Activated CD8-positive, alpha-beta memory T cell treated with anti-CD3 and anti-CD28 coated beads for 1 hour (primary cell): ENCODE measurements at places on chromosomes 7 and 10.
A peak's percentile ranks its signal among the peaks of the same experiment; 100 is the strongest.

DNA sequence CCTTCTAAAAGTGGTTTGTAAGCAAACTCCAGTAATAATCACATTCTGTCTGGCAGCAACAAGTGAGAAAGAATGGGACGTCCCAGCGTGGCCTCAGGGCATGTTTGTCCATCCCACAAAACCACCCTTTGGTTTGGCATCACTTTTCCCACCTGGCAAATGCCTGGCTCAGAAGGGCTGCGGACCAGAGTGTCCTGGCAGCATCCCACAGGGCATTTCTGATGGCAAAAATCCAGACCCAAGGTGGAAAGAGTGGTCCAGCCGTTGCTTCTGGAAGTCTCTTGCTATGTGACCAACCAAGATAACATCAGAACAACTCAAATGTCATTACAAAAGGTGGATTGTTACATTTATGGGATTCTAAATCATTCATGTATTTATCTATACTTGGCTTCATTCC is 174.4 kb downstream of the CREB5 start:
- DNase-seq = no peak

DNA sequence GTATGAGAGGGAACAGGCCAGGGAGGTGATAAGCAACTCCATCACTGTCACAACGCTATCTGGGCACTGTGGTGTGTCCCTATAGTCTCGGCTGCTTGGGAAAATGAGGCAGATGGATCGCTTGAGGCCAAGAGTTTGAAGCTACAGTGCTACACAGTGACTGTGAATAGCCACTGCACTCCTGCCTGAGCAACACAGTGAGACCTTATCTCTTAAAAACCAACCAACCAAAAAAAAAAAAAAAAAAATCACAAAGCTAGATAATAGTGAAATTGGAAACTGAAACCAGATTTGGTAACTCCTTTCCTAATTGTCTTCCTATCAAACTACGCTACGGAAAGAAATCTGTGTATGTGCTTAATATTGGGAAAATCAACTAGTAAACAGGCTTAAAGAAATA is 14.1 kb downstream of the MICU1 start:
- DNase-seq = no peak

DNA sequence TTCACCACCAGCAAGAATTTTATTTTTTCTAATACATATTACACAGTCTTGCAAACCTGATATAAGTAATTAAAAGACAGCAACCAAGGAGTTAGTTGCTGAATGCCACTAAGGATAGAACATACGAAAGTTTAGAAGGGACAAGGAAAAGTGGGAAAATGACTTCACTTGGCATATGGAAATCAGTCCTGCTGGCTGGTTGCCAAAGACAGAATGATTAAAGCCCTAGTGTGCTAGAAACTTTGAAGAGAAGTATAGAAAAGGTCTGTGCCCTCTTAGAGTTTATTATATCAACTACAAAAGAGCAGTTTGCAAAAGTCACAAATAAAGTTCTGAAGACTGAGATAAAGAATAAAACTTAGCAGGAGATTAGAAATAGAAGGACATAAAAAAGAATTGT is 5.8 kb upstream of the YAE1 start:
- no peak for DNase-seq

GRCh38 chr7:112009081-112009480 is 197.1 kb downstream of the DOCK4 start:
- DNase-seq = no peak

GRCh38 chr7:50151001-50151400 is 58.0 kb upstream of the ZPBP start:
- no peak for DNase-seq

GRCh38 chr10:80108576-80109239 is 23.8 kb upstream of the PLAC9 start:
- no peak for DNase-seq

DNA sequence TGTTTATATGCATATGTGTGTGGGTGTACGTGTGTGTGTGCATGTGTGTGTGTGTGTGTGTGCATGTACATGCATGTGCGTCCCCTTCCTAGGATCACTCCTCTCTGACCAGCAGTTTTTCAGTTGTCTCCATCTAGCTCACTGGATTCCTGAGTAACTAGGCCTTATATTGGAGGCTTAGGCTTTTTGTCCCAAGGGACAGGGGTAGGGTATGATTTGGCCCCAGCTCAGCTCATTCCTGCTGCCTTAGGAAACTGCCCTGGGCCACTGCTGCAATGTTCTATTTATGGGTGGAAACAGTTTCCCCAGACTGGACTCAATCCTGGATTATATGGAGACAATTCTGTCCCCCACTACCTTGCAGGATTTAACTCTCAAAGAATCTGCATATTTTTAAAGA is 68.8 kb upstream of the SDK1 start:
- DNase-seq = no peak

- no peak for DNase-seq
These were observed 49.0 kb upstream of the STK17A start for GRCh38 chr7:43533801-43534479.

GRCh38 chr10:128530301-128530700 is 404.1 kb upstream of the MKI67 start:
- no peak for DNase-seq

DNA sequence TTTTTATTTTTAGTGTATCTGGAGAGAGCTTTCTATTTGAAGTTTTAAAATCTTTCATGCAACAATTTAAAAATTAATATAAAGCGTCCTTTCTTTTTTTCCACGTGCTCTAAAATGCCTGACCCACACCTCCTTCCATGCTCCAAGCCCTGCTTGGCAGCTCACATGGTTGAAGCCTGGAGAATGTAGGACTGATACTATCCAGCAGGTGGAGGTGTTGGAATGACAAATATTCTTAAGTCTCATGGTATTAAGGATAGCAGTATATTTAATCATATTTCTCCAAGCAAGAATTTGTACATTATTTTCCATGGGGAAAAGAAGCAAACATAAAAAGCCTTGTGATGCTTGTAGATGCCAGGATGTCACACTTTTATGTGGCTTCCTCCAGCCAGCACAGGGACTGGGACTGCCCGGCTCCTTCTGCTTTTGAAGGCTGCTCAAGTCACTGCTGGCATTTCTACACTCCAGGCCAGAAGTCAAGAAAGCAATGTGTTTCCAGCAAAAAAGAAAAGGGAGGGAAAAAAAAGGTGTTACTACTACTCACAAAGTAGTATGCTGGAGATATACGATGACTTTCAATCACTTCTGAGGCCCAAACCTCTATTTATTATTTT is 49.7 kb downstream of the BZW2 start:
- DNase-seq = no peak

DNA sequence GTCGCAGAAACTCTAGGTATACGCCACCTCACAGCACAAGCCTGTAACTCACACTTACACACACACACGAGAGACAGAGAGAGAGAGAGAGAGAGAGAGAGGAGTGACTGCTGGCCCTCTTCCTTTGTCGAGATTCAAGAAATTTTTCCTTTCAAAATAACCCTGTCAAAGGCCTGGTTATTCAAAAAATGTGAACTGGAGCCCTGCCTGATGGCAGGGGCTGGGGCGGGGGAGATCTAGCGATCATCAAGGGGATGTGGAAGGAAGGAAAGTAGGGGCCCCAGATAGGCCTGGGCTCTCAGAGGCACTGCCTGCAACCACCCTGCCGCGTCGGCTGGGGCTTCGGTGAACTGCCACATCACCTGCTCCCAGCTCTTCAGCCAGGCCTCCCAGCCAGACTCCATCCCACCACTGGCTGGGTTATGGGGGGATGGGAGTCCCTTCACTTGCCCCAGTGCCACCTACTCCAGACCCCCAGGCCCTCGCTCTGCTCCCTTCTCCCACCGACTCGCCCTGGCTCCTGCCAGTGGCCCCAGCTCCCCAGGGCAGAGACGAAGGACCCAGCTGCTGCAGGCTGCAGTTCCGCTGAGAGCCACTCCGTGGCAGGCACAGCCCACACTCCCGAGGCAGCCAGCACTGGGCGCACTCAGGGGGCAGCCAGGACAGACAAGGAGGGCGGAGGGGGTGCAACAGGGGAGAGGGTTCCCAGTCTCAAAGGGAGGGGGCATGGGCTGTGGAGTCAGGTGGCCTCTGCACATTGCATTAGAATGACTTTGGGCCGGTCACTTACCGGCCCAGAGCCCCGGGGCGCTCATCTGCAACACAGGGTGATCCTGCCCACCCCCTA is 15.3 kb downstream of the KCNH2 start:
- peak; percentile 19 for DNase-seq

DNA sequence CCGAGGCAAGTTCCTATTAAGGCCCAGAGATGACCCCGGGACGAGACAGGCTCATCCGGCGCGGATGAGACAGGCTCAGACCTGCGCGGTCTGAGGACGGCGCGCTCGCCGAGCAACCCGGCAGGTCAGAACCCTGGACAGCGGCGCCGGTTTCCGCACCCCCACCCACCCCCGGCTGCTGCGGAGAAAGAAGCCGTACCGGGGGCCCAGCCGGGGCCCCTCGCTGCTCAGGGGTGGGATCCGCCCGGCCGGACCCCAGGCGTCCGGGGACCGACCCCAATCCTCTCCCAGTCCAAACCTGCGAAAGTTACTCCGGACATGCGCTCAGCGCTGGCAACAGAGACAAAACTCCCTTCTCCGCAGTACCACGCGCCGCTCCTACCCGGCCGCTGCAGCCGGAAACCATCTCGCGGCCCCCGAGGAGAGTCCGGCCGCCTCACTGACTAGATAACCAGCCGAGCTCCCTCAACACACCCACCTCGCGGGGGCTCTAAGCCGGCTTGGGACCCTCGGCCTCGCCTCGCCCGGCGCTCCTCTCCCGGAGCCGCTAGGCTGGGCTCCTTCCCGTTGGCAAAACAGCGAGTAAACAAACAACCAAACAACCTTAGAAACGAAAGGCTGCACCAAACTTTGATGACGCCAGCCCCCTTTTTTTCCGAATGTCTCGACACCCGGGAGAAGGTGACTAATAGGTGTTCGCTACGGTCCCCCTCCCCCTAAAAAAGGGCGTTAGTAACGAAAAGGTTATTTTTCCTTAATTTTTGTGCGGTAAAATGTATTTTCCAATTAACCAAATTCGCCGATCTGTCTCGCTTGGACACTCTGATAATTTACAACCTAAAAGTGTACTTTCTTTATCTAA is 2.3 kb upstream of the DRGX start:
- DNase-seq = peak; percentile 40

DNA sequence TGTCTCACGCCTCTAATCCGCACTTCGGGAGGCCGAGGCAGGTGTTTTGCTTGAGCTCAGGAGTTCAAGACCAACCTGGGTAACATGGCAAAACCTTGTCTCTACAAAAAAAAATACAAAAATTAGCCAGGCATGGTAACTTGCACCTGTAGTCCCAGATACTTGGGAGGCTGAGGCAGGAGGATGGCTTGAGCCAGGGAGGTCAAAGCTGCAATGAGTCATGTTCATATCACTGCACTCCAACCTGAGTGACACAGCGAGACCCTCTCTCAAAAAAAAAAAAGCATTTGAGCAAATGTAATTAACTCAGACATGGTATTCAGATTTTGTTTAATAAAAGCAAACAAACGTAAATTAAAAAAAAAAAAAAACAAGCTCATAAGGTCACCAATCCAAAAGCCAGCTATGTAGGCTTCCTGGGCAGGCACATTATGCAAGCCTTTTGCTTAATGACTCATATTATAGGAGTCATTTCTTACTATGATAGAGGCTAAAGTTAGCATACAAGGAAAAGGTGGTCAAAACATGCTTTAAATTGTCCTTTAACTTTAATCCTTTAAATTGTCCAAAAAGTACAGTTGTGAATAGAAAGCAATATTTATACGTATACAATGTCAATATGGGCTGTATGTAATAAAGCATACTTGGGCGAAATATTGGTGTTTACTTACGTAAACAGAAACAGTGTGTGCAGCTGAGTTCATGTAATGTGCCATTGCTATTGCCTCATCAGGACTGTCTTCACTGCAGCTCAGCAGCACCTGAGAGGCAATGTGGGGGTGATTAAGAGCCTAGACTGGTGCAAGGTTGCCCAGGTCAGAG is 13.0 kb downstream of the AKR1D1 start:
- DNase-seq = no peak

- DNase-seq = no peak
These were observed 42.9 kb upstream of the PSAP start for GRCh38 chr10:71893920-71894319.

GRCh38 chr7:45649560-45650346 is 75.6 kb downstream of the ADCY1 start:
- no peak for DNase-seq

DNA sequence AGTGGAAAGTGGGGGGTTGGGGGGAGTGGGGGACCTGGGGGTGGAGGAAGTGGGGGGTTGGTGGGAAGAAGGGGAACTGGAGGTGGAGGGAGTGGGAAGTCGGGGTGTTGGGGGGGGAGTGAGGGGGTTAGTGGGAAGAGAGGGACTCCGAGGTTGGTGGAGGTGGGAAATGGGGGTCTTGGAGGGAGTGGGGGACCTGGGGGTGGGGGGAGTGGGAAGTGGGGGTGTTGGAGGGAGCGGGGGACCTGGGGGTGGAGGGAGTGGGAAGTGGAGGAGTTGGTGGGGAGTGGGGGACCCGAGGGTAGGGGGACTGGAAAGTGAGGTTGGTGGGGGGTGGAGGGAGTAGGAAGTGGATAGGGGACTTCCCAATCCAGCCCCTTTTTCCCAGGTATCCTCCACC is 906 bp upstream of the MMD2 start:
- no peak for DNase-seq

DNA sequence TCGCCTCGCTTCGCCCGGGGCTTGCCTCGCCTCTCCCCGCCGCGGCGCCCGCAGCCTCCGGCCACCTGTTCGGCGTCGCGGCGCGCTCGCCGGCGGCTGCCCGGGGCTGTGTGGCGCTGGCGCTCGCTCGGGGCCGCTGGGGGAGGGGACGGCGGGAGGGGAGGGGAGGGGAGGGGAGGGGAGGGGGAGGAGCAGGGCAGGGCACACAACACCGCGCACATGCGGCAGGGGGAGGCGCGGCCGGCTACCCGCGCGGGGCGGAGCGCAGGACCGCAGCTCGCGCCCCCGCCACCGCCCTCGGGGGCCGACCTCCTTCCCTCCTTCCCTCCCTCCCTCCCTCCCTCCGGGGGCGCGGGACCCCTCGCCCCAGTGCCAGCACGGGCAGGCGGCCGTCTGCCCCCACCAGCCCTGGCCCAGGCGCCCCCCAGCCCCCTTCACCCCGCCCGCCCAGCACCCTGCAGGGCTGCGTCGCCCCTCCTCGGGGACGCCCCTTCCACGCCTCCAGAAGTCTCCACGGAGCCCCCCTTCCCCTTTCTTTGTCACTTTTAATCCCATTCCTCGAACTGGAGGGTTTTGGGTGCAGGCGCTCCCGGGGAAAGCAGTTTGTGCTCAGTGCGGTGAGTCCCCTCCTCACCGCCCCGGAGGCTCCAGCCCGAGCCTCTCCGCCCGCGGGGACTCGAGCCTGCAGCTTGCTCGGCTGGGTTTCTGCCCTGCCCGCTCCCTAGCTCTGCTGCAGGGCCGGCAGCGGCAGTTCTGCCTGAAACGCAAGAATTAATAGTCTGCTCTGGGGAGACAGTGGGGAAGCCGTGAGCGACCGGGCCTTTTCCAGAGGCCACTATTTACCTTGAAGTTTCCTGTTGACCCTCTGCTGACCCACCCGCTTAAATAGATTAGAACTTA is at the start of gene PARD3:
Gene PARD3, minus strand, starts transcription at position 112 of the 900 bp plus-strand sequence. CDS start 301 bp downstream, outside the sequence.
- no peak for DNase-seq

- no peak for DNase-seq
These were observed 428.3 kb downstream of the TNS3 start for GRCh38 chr7:47153576-47153975.

DNA sequence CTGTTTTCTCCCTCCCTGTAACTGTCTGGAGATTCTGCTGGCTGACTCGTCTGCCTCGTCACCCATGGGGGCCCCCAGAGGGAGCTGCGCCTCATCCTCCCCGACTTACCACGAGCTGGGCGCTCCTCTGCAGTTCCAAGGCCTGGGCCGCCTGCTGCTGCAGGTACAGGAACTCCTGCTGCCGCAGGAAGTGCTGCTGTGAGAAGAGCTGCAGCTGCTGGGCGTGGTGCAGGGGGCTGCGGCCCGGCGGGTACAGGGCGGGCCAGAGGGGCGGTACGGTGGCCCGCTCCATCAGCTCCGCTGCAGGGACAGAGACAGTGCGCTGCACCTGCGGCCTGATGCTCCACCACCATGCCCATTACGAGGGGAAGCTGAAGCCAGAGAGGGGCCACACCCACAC is 47.7 kb downstream of the TNRC18 start:
- DNase-seq = no peak
